ENCODE measurements at places on chromosomes 3 and 15.

DNA sequence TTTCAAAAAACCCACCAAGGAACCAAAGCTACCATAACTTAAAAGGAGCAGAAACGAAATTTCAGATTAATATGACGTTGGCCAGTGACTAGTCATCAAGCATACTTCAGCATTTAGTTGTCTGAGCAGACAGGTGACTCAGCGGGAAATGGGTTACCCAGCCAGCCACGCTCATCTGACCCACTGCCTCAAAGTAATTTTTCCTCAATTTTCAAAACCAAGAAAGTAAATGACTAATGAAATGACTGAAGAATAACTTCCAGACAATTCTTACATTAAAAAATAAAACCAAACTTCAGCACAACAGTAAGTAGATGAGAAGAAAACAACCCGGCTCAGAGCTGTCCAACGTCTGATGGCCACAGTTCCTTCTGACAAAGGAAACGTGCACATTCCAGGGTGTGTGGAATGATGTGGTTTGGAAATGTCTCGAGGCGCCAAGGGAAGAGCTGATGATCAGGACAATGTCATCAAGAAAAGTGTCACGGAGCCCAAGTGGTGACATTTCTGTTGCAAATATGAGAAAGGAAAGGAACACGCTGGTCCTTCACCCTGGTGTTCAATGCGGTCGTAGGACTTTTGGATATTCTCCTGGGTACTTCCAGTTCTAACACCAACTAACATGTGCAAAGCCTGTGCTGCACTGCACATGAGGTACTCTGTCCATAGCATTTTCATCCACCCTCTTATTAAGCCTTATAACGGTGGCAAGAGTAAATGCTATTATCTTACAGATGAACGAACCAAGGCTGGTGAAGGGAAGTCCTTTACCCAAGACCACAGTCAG is 79.1 kb downstream of the FOXP1 start:
- no peak for DNase-seq

DNA sequence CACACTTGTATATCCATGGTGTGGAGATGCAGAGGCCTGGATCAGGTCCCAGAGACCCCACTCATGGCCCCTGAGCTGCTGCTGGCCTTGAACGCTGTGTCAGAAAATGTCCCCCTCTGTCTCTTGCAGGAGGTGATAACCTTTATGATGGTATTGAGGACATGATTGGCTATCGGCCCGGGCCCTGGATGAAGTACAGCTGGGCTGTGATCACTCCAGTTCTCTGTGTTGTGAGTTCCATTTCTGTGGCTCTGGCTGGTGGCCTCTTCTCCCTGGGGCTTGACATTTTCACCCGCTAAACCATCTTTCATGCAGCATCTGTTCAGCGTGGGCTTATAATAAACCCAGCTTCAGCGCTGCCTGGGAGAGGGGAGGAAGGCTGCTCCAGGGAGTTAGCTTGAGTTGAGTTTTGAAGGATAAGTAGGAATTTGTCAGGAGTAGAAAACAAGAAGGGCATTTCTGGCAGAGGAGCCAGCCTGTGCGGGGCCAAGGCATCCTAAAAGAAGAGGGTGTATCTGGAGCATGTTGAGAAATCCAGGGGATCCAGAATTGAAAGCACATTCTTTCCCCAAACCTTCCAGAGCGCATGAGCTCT is 61.1 kb downstream of the GRIP2 start:
- no peak for DNase-seq

GRCh38 chr15:55758580-55758986 is 15.6 kb upstream of the PRTG start:
- DNase-seq, result no peak

DNA sequence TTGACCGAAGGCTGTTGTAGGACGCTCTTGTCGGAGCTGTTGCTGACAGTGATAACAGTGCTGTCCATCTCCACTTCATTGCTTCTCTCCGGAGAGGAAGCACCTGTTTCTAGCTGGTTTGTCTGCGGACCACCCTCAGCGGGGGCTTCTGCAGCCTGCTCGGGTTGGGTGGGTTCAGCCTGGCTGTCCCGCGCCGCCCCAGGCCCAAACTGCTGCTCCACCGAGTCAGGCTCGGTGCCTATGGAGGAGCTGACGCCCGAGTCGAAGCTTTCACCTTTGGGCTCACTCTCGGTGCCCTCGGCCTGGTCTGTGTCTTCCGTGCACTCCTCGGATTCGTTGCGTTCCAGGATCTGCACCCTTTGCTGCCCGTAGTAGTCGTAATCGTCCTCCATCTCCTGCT is 56.9 kb downstream of the TIGIT start:
- DNase-seq, result no peak

- no peak for DNase-seq
Observed at GRCh38 chr3:57977818-57978235, 30.4 kb upstream of the FLNB start.

DNA sequence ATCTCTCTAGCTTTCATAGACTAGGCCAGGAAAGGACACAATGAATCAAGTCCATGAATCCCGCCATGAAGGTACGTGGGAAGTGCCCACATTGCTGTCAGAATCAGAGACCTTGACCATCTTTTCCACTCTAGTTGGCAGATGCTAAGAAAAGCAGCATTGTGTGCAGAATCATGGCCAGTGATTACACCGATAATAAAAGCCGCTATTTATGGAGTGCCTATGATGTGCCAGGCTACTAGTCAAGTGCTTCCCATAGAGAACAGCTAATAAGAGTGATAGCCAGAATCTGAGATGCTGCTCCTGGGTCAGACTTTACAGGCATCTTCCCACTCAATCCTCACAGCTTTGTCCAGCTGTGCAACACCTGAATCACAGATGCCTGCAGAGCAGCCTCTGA is 13.2 kb upstream of the RPL32 start:
- DNase-seq, result no peak

GRCh38 chr3:130529486-130530215 is 12.7 kb downstream of the COL6A6 start:
- DNase-seq, result no peak

GRCh38 chr3:173096994-173097785 is 43.8 kb downstream of the SPATA16 start:
- DNase-seq, result no peak

DNA sequence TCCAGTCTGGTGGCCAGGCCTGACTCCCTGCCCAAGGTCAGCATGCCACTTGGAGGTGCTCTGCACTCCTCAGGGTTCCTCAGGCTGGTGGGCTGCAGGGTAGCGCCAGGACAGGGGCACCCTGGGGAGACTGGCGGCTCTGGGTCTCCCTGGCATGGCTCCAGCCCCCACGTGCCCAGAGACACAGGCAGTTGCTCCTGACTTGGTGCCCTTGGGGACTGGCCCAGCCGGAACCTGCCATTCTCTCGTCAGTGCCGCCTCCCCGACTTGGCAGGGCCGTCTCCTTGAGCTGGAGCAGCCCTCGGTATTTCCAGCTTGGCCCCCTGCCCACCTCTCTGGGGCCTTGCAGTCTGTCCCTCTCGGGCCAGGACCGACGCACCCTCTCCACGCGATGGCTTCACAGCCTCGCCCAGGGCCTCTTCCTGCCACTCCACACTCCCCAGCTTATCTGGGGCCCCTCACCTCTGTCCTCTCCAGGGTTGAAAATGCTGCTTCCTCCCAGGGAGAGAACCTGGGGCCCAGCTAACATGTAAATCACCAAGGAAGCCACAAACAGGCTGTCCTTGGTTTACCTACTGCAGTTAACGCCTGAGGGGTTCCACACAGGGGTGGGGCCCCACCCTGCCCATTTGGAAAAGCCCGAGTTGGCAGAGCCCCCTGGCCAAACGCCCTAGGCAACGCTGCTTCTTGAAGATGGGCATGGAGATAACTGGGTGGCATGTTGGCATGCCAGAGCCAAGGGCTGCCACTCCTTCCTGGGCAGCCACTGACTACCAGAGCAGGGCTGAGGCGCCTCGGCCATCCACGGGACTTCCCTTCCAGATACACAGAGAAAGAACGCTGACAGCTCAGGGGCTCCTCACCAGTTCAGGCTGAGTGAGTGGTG is 61.4 kb downstream of the SMAD6 start:
- DNase-seq, result no peak

DNA sequence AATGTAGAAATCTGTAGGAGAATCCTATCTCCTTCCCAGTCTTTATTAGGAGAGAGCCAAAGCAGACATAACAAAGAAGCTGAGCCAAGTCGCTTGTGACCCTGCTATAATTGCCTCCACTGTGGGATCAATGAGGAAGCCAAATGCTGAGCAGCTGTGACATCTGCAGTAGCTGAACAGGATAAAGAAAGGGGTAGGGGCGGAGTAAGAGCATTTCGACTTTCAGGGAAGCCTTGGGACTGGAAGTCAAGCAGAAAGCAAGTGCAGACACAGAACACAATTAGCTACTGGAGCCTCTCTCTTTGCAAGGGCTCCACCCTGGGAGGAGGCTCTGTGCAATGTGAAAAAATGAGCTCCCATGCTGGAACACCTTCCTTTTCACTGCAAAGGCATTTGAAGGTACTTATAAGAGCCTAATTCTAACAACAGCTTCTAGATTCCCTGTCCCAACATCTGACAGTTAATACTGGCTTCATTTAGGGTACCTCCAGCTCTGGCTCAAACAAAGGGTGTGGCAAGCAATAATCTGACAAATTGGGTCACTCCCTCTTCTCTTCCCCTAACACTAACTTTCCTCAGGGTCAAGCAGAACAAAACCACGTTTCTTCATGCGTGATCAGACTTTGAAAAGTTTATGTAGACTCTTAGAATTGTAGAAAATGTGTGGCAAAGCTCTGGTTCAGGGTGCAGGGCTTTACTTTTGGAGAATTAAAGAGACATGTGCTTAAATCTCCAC is 166.4 kb downstream of the CADPS start:
- no peak for DNase-seq

DNA sequence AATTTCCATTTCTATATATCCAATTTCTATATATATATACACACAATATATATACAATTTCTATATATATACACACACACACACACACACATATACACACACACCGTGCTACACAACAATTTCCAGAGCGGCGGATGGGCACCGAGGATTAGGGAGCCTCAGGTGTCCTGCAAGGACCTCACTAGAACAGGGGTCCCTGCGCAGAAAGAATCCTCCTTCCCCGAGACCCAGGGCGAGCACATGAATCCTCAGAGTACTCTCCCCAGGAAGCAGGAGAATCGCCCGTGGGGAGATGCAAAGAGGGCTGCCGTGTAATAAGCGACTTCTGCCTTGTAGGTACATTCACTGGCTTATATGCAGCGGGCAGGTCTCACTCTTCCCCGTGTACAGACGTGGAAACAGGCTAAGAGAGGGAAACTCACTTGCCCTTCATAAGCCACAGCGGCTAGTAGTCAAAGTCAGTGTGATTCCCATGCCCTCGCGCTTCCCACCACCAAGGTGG is 467 bp downstream of the PIF1 start:
- DNase-seq, result no peak

- no peak for DNase-seq
Observed at GRCh38 chr15:39365161-39365560, 215.7 kb upstream of the THBS1 start.

GRCh38 chr3:48467110-48467454 is 20.5 kb downstream of the ATRIP start:
- no peak for DNase-seq

DNA sequence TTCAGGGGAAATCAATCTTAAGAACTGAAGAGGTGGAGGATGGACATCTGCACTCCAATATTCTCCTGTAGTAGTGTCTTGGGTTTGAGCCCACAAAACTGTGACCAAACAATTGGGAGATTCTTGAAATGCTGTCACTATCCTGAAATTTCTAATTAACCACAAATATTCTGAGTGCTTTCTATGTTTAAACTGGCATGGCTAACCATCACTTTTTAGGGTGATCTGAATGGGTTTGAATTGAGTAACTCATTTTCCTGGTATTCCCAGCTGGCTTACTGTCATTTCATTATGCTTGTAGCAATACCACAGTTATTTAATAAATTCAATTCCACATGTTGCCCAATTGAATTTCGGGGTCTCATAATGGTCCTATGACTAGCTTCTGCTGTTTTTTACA is 216.9 kb upstream of the DCBLD2 start:
- DNase-seq, result no peak

GRCh38 chr3:58864480-58864879 is 185.3 kb downstream of the CFAP20DC start:
- DNase-seq, result no peak

DNA sequence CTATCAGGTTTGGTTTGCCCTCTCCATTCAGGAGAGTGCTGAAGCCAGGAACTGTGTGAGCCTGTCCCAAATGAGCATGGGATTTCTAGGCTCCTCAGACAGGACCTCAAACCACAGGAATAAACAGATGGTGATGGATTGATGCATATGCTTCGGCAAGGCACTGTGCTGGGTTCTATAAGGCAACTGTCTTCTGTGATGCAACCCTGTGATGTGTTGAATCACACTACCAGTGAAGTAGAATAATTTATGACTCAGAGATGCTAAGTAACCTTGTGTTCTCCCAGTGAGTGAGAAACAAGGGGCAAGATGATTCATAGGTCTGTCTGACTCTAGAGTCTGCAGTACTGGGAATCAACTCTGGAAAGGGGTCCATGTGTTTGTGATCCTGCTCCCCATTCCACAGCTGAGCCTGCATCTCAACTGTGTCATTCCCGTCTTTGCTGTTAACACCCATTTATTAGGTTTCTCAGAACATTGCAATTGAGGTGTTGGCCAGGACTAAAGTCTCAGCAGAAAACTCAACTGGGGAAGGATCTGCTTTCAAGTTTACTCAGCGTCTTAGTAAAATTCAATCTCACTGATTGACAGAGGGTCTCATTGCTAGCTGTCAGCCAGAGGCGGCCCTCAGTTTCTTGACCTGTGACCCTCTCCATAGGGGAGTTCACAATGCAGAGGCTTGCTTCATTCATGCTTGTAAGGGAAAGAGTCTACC is 510.1 kb upstream of the CFAP20DC start:
- DNase-seq, result no peak

DNA sequence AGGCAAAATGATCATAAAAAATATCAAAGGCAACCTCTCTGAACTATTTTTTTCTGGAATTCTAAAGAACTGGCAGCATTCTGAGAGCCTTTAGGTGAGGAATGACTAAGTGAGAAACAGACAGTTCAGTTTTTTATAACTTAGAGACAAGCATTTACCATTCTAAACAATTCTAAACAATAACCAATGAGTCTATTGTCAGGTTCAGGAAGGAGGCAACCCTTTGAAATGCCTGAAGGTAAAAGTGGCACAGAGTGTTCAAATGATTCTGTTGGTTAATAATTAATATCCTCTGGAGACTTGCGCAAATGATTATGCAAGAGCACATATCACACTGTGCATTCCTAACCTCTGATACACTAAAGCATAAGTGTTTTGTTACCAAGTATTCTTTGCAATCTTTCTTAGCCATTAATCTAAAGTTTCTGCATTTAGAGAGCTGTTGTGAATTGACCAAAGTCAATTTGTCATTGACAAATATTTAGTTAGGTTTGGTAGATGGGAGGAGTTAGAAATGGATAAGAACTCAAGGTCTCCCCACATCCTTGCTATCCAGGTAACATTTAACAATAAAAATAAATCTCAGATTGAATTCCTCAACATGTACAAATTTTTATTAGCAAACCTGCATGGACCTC is 9.2 kb upstream of the TGFBR2 start:
- DNase-seq, result no peak

GRCh38 chr3:138468886-138469285 is 34.5 kb downstream of the ESYT3 start:
- DNase-seq, result no peak
